Bronchial epithelial cell (primary cell): ENCODE measurements at places on chromosomes 4 and X. TPM values are rescaled to one million over a fixed set of nuclear protein-coding genes. Genes with fewer than 3 reads are reported as not detected.

The CXCL13 gene
- total RNA-seq = not detected in 2 replicates

The RAB39B gene
- 0.26 and 2.6 TPM in 2 replicates for total RNA-seq

The RASGEF1B gene
- 2.6 and 6.8 TPM in 2 replicates for total RNA-seq

The CTAG2 gene
- not detected in 2 replicates for total RNA-seq

The HSFX4 gene
- not detected in 2 replicates for total RNA-seq

The CDKL2 gene
- 0.90 and 1.3 TPM in 2 replicates for total RNA-seq

The USP27X gene
- 2.1 and 2.2 TPM in 2 replicates for total RNA-seq

The GLUD2 gene
- total RNA-seq = 0.51 and 0.53 TPM in 2 replicates
